NCI-H69 (cell line): ENCODE measurements at places on chromosomes 11 and 22.

DNA sequence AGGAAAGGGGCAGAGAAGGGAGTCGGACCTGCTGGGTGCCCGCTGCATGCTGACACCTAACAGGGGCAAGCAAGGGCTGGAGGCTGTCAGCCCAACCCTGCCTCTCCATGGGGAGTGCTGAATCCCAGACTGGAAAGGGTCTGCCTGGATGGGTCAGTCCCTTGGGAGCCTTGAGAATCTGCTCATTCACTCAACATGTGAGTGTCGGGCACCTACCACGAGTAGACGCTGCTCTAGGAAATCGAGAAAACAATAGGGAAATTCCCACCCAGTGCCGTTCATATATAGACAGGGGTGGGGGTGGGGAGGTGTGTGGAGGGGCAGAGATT is 4.4 kb upstream of the CTSD start:
- no peak for DNase-seq

GRCh38 chr11:66745356-66746235 is 16.6 kb upstream of the SPTBN2 start:
- peak; percentile 73 for DNase-seq

- DNase-seq, result peak; percentile 70
Observed at GRCh38 chr11:69950120-69950519, 128.0 kb upstream of the ANO1 start.

GRCh38 chr11:29676993-29677392 is 339.8 kb downstream of the KCNA4 start:
- no peak for DNase-seq

DNA sequence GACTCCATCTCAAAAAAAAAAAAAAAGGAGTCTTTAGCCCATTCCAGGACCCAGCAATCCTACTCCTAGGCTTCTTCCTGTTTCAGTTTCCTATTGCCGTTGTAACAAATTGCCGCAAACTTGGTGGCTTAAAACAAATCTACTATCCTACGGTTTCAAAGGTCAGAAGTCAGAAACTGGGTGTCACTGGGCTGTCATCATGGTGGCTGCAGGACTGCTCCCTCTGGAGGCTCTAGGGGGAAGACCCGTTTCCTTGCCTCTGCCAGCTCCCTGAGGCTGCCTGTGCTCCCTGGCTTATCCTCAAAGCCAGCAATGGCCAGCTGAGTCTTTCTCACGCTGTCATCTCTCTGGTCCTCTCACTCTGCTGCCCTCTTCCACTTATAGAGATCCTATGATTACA is 8.7 kb upstream of the DAGLA start:
- DNase-seq, result peak; percentile 53

- no peak for DNase-seq
Observed at GRCh38 chr11:43689167-43689566, 8.6 kb downstream of the HSD17B12 start.

GRCh38 chr11:70568035-70568813 is 169.9 kb downstream of the CTTN start:
- peak; percentile 24 for DNase-seq

DNA sequence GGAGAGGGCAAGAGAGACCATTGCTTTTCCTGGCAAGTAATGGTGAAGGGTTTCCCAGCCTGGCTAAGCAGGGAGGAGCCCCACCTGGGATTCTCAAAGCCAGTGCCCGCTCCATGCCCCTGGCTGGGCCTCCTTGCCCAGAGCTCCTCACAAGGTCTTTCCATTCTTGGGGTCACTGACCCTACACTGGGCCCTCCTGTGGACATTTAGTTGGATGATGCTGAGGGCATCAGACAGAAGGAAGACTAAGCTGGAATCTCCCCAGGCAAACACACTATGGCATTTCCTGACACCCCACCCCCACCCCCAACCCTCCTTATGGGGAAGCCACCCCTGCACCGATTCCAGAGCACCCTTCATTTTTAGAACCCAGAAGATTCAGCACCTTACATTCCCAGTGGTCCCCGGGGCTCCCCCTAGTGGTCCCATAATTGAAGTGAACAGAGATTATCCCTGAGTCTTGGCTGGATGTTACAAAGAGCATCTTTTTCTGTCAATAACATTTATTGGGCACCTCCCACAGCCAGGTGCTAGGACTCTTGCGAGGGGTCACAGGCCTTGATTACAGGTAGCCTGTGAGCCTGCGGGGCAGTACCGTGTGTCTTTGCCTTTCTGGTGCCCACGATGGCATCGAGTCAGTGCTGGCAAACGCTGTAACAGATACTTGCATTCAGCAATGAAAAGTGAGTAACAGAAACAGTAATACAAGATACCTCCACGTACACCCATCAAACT is 548.5 kb downstream of the BUD13 start:
- peak; percentile 78 for DNase-seq

DNA sequence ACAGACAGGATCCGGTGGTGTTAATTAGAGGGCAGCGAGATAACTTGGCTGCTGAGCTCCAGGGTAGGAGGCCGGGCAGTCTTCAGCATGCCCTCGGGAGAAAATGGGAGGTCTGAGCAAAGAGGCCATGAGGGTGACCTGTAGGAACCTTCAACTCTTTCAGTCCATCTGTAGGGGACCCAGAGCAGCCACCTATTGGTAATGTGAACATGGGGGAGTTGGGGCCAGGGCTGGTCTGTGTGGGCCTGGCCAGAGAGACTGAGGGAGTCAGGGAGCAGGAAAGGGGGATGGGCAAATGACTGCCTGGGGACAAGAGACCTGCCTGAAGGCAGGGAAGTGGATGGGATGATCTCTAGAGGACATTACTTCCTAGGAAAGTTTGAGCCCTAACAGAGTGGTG is 101.0 kb upstream of the NNMT start:
- no peak for DNase-seq

DNA sequence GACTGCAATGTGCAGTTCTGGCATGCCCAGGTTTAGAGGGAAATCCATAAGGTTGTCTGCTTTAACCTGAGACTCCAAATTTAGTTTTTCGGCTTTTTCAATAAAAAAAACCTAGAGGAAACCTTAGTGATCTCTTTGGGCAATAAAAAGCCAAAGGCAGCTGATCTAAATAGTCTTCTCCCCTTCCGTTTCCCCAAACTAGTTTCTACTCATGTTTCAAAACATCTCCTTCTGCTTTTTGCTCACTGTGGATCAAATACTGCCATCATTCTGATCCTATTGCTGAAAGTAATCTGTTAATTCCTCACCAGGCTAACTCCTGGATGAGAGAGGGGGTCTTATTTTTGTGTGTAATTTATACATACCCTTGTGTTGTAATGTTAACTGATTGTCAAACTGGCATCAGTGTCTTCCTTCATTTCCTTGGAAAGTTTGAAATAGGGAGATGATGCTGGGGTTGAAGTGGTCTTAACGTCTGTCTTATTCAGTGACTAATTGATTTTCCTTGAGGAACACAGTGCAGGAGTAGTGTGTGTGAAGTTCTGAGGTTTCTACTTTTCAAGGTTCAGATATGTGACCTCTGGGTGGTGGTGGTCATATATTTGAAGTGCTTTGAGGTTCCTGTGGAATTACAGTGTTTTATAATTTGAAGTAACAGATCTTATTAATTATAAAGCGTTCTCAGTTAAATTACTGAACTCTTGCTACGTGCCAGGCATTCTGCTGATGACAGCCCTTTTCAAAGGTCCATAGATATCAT is 55.0 kb downstream of the ARHGAP42 start:
- no peak for DNase-seq

DNA sequence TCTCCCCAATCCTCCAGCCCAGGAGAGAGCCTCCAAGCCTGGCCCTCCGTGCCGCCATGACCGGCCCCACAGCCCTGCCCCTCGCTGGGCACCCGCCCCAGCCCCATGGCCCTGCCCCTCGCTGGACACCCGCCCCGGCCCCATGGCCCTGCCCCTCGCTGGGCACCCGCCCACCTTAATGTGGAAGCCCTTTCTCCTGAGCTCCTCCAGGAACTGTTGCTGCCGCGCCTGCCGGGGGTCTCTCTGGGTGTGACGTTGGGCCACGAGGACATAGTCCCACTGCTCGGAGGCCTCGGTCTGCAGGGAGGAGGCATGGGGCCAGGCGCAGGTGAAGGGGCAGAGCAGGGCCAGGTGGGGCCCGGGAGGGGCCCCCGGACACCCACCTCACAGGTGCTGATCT is 8.2 kb downstream of the ANO9 start:
- no peak for DNase-seq

GRCh38 chr11:74463216-74463615 is 4.1 kb downstream of the KCNE3 start:
- DNase-seq, result no peak

GRCh38 chr11:69804769-69805508 is 14.3 kb downstream of the FGF3 start:
- DNase-seq, result no peak

- DNase-seq, result no peak
Observed at GRCh38 chr11:134939031-134939430, 527.0 kb upstream of the B3GAT1 start.

GRCh38 chr22:43827003-43827735 is 15.1 kb upstream of the EFCAB6 start:
- no peak for DNase-seq

DNA sequence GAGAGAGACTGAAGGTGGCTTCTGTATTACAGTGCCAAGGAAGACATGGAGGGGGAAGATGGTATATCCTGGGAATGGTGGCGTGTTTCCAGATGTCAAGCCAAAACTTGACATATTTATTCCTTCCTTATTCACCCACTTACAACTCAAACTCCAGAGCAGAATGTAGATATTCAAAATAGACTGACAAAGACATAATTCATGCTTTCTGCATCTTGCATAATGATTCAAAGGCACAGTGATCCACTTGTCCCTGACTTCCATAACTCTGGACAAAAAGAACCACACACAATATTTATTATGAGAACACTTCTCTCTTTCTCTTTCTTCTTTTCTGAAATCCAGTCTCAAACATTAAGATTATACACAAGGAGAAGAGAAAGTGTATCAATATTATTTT is 48.9 kb downstream of the SLC17A6 start:
- DNase-seq, result no peak

GRCh38 chr11:64176751-64177150 is 9.2 kb upstream of the STIP1 start:
- no peak for DNase-seq

DNA sequence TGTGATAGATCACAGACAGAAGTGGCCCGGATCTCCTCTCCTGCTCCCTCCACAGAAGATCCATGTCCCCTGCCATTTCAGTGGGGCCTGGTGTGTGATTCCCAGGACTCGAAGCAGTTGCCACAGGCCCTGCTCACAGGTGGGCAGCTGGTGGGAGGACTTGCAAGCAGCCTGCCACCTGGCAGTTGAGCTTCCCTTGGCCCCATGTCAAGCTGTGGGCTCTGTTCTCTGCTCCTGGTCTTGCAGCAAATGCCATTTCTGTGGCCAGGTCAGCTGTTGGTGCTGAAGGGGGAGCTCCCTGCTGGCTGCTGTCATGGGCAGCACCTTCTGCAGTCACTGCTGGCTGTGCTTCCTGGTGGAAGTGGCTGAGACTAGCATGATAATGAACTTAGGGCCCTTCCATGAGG is 59.1 kb upstream of the SLC22A12 start:
- DNase-seq, result no peak

- DNase-seq, result peak; percentile 66
Observed at GRCh38 chr22:45290410-45290936, 5.7 kb downstream of the UPK3A start.

DNA sequence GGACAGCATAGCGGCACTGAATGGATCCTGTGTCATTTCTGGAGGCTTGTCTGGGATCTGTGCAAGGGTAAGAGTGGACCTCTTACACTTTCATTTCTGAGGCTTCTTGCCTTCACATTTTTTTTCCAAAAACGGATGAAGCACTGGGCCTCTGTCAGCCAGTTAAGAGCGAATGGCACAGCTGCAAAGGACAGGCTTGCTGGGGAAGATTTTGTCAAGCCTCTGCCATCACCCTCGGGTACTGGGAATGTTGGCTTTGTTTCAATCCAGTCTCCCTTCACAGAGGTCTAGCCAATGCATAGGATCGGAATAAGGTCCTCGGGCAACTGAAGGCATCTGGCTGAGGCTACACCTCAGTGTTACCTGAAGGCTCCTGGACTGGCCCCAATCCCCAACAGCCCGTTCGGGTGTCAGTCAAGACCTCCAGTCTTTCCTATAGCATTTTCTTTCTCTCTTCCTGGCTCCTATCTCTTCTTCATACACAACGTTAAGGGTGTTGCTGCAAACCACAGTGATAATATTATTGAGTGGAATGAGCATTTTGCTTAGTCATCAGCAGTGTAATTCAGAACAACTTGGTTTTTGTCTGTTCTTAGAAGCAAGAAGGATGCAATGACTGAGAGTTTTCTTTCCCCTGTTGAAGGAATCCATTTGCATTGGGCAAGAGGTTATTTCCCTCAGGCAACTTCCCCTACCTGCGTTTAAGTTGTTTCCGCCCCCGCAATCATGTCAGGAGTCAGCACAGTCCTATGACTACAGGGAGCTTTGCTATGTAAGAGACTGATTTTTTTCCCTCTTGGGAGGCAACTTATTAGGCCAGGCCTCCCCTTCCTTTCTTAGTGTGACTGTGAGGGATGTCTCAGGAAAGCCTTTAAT is 22.8 kb downstream of the NPAT start:
- peak; percentile 7 for DNase-seq

GRCh38 chr11:43879789-43880639 is 617 bp upstream of the ALKBH3 start:
- DNase-seq, result peak; percentile 48

DNA sequence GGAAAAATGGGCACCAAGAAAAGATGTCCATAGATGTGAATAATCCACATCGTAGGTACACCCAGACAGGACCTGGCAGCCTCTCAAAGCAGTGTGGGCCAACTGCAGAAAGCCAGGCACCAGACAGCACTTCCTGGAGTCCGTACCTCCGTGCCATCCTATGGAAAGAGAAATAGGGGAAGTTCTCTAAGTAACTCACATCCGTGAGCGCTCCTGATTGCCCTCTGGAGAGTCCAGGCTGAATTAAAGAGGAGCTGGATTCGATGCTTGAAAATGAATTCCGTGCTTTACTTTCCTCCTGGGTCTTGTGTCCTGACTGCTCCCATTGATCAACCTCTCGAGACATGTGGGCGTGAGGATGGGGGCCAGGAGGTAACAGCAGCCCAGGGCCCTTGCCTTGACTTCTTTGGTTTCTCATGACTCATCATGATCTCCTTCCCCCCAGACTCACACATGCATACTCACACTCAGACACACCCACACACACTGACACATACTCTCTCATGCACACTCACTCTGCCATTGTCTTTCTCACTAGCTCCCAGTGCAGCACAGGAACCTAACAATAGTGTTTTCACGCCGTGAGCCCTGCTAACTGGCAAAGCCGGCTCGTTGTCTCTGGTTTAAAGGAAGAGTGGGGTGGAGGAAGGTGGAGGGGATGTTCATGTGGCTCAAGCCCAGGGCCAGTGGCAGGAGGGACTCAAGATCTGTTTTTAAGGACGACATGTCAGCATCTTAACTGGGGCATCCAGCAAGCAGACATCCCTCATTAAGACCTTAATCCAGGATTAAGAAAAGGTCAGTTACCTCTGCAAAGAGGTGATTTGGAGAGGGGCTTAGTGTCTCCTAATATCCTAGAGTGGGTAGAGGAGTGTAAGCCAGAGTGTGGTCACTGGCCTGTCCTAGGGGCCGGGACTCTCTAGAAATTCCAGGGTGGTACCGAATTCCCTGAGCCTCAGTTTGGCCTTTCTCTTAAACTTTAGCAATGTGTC is 104.2 kb downstream of the SCN3B start:
- DNase-seq, result no peak
